BJ (cell line): ENCODE measurements at places on chromosomes 5 and 9.

- DNase-seq, result no peak
Measured at GRCh38 chr9:131986576-131986975, 93.1 kb downstream of the MED27 start.

DNA sequence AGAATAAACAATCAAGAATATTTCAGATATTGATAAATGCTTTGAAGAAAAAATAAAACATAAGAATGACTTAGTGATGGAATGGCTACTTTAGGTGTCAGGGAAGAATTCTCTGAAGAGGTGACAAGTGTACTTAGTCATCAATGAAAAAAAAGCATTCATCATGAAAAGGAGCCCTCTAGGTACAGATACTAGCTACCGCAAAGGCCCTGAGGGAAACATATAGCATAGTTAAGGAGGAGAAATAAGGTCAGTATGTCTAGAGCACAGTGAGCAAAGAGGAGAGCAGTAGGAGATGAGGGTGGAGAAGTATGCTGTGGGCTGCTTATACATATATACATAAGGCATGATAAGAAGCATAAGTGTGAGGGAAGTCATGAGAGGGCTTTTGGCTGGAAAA, 41.8 kb downstream of the CSF2 start:
- DNase-seq, result no peak

DNA sequence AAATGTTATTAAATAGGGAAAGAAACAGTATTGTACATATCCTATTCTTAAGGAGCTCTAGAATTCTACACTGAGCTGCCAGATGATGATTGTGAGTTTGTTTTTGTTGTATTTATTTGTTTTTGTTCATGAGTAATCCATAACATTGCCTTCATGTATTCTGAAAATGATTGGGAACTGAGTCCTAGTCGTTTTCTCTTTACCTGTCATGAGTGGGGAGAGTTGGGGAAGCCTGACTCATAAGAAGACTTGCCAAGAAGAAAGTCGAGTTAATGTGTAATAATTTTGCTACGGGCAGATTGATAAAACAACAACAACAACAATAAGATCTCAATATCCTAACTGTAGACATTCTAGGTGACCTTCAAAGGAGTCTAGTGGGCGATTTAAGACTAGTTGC, 103.8 kb downstream of the ANKRD55 start:
- no peak for DNase-seq

DNA sequence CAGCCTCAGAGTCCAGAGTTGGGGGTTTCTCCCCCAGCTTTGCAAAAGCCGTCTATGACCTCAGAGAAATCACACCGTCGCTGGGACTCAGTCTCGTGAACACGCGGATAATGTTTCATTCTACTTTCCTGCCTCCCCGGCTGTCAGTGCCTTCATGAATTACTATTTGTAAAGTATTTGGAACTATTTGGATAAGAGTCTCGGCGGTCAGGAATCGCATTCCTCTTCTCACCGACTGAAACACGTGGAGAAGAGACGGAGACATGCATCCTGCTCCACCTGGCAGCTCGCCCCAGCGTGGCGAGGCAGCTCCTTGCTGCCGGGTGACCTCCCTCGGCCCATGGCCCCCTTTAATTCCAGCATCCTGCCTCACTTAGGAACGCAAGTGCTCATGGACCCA, 23.9 kb downstream of the IRX2 start:
- DNase-seq, result no peak
